GDM1 (cell line): ENCODE measurements at places on chromosomes 11 and 22.

DNA sequence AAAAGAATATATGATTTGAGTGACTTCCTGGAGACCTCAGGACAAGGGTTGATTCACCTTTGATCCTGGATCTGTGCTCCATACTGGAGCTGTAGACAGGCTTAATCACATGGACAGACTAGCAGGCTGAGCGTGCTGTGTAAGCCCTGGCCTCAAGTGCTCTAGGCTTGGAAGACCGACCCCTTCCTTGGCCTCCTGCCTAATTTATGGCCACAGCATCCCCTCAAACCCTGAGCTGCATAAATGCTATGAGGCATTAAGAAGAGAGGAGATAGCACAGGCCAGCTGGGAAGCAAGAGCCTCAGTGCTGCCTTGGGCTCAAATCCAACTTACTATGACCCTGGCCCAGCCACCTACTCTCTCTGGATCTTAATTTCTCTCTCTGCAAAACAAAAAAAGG is 385.1 kb downstream of the BUD13 start:
- no peak for DNase-seq

DNA sequence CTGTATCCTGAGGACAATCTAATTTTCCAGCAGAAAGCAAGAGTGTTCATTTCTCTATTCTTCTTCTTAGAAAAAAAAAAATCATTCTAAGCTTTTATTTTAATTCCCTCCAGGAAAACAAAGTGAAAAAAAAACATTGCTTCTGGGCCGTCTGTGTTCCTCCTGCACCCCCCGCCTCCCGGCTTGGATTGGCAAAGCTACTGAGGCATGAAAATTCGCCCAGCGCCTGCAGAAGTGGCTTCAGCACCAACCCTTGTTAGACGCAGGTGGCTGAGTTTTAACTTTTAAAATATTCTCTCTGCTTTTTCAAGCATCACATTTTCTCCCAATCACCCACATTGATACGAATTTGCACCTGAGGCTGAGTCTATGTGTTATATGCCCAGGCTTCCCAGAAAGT is 401.6 kb downstream of the BRD1 start:
- DNase-seq: no peak

DNA sequence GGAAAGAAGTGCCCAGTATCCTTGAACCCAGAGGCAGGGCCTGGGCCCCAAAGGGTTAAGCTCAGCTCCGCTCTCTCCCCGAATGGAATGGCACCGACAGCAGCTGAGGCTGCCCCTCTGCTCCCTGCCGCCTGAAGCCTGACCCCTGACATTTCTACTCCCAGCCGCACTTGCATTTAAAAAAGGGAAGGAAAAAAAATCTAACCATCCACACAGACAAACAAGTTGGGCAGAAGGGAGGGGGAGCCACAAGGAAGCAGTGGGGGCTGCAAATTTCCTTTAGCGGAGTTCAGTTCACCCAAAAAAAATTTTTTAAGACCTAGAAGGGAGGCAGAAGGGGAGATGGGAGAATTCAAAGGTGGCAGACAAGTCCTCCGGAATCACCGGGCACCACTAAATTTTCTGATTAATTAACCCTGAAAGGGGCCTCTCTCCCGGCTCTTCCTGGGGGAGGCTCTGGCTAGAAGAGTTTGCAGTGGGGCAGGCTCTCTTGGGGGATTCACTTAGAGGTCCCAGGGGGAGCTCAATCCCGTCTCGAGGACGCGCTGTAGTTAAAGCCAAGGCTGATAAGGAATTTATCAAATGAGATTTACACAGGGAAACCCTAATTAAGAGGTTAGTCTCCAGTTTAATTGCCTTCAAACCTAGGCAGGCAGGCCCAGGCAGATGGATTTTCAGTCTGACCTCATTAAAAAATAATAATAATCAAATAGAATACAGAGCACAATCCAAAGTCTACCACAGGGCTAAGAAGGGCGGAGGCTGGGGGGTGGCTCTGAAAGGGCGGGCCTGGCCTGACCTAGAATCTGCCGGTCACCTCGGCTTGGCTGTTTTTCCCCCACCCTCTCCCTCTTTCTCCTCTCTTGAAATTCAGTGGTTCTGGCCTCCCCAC is 25.6 kb downstream of the MN1 start:
- DNase-seq: peak; percentile 66

DNA sequence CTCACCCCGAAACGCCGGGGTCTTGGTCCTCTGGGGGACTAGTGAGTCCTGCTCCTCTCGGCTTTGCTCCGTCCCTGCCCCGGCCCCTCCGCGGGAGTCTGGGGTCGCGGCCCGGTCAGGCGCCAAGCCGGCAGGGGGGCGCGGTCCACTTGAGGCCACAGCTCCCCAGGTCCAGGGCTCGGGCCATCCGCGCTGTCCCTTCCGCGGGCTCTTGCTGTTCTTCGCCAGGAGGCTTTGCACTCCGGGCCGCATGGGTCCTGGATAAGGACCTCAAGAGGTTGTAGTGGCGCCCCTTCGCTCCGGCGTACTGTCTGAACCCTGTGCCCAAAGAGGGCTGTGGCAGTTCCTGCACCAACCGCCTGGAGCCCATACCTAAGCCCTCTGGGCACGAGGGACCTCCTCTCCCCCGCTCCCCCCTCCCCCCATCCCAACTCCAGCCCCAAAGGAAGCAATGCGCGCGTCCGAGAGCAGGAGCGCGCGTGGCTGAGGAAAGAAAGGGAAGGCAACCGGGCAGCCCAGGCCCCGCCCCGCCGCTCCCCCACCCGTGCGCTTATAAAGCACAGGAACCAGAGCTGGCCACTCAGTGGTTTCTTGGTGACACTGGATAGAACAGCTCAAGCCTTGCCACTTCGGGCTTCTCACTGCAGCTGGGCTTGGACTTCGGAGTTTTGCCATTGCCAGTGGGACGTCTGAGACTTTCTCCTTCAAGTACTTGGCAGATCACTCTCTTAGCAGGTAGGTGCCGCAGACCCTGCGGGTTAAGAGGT is at the start of gene ADM:
TSS of gene ADM (plus strand) at position 579 of the 767 bp plus-strand sequence. CDS start 628 bp downstream, outside the sequence.
- peak; percentile 76 for DNase-seq

- peak; percentile 37 for DNase-seq
Measured at GRCh38 chr11:78228467-78228866, 39.7 kb downstream of the USP35 start.

DNA sequence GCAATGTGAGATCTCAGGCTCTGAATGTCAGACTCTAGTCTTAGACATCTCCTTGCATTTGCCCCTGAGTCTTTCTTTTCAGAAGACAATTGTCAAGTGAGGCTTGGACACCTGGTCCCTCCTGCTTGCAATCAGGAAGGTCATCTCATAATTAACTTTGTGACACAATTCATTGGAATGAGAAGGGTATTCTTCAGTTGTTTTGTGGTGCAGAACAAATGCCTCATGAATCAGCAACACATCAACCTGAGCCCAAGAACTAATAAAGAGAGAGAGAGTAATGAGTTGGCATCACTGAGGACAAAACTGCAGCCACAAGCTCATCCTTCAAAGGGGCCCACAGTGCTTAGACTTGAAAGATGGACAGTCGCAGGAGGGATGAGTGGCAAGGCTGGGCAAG is 375.8 kb downstream of the INSC start:
- DNase-seq: no peak

DNA sequence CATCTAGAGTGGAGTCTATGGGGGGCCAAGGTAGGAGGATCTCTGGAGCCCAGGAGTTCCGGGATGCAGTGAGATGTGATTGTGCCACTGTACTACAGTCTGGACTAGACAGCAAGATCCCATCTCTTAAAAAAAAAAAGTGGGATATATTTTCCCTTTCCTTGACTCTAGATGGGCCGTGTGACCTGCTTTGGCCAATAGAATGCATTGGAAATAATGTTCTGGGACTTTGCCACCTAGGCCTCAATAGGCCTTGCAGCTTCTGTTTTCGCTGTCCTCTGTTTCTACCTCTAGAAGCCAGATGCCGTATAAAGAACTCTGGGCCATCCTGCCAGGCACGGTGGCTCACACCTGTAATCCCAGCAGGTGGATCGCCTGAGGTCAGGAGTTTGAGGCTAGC is 3.6 kb downstream of the C11orf86 start:
- no peak for DNase-seq

DNA sequence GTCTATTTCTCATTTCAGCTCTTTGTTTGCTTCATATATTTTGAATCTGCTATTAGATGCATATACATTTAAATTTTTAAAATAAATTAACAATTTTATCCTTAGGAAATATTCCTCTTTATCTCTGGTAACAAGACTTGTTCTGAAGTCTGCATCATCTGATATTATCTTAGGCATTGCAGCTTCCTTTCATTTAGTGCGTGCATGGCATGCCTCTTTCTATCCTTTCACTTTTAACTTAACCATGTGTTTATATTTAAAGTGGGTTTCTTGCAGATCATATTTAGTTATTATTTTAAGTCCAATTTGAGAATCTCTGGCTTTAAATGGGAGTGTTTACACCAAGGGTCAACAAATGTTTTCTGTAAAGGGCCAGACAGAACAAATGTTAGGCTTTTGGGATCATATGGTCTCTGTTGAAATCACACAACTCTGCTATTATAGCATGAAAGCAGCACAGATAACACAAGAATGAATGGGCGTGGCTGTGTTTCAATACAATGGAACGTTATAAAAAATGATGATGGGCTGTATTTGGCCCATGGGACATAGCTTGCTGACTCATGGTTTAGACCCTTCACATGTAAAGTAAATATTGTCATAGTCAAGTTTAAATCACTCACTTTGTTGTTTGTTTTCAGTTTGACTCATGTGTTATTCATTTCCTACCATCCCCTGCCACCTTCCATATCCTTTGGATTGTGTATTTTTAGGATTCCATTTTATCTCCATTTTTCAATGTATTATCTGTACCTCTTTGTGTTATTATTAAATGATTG is 83.9 kb upstream of the SNX19 start:
- DNase-seq: no peak

DNA sequence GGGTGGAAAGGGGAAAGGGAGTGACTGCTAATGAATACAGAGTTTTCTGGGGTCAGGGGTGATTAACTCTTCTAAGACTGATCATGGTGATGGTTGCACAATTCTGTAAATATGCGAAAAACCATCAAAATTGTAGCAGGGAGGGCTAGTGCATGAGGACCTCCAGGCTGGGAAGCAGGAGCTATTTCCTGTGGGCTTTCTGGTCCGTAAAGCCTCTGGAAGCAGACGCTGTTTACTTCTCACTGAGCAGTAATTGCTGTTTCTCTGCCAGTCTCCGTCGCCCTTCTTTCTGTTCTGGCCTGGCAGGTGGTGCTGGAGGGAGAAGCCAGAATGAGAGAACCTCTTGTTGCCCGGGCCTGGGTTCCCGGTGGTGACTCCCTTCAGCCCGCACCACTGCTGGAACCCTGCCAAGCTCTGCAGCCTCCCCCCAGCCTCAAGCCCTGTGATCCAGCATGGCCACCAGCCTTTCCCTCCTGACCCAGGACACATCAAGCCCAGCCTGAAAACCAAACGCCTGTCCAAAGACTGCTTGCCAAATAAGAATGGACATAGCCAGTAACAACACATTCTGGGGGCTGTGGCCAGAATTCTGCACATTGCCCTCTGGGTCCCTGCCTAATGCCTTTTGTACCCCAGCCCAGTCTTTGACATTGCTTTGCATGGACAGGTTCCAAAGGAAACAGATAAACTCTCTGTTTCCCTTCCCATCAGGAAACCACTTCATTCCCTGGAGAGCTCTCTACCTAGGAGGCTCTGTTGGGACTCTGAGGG is 201.0 kb upstream of the NAV2 start:
- DNase-seq: no peak

DNA sequence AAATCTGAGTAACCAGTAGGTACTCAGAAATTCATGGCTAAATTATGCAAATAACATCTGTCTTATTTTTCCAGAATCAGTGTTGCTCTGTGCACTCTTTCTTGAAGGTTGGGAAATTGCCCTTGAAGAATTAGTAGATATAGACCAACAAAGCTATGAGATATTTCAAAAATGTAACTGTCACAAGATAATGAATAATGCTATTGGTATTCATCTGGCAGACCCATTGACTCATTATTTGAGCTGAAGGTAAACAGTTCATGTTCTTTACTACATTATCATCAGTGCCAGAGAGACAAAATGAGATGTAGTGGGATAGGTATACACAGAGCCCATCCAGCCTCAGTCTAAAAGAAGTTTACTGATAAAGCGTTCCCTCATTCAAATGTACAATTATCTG is 274.7 kb downstream of the CASP12 start:
- DNase-seq: no peak

- no peak for DNase-seq
Measured at GRCh38 chr11:2672553-2673249, 27.1 kb downstream of the KCNQ1OT1 start.

- DNase-seq: peak; percentile 61
Measured at GRCh38 chr11:62770778-62771143, 435 bp upstream of the TAF6L start.

GRCh38 chr11:121240650-121241303 is 51.8 kb upstream of the SC5D start:
- no peak for DNase-seq

GRCh38 chr11:14886513-14886912 is 5.5 kb downstream of the CYP2R1 start:
- no peak for DNase-seq

- DNase-seq: no peak
Measured at GRCh38 chr11:7056828-7057513, 31.8 kb upstream of the RBMXL2 start.

DNA sequence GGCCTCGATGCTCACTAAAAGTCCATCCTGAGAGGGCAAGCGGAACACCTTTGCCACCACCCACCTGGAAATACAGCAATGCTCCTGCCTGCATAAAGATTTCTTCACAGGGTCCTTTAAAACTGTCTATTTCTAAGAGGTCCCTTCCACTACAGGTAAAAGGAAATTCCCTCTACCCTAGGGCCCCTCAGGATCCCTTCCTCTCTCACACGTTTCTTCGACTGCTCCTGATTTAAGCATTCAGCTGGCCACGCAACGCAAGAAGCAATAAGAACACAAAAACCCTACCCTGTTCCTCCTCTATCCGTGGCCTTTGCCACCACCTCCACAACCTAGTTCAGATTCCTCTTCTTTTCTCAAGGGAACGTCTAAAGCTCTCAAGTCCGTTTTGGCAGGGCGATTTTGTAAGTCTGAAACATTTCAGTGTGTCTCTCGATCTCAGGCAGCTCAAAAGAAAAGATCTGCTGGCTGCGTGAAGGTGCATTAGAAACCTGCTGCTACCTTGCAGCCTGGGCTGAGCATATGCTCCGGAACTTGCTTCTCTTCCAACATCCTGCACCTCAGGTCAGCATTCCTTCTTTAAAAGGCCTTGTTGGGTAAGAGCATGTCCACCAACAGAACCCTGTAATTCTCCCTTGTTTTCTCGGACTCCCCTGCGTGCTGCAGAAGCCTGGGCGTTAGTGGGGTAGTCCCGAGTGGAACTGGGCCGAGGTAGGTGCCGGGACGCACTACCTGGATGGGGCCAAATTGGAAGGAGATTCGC is 1.6 kb downstream of the LGR4 start:
- no peak for DNase-seq

- no peak for DNase-seq
Measured at GRCh38 chr22:45429981-45430775, 16.7 kb downstream of the RIBC2 start.

GRCh38 chr11:103594283-103594682 is 442.2 kb upstream of the DDI1 start:
- DNase-seq: no peak
